NB4 (cell line): ENCODE measurements at places on chromosomes 6 and 20.

DNA sequence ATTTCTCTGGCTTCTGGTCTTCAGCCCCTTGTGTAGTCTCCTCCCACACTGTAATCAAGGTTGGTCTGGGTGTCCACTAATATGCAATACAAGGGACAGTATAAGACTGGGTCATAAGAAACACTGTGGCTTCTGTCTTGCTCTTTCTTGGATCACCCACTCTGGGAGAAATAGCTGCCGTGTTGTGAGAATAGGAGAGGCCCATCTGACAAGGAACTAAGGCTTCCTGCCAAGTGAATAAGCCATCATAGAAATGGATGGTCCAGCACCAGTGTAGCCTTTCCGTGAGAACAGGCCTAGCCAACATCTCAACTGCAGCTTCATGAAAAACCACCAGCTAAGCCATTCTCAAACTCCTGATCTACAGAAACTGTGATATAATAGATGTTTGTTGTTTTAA, 23.3 kb downstream of the BAG2 start:
- no peak for DNase-seq

GRCh38 chr20:63475209-63475608, 2.8 kb upstream of the KCNQ2 start:
- peak; percentile 55 for DNase-seq

GRCh38 chr6:77440206-77440976, 22.9 kb downstream of the HTR1B start:
- DNase-seq: no peak

- no peak for DNase-seq
Measured at GRCh38 chr6:137570393-137570792, 76.2 kb upstream of the OLIG3 start.

DNA sequence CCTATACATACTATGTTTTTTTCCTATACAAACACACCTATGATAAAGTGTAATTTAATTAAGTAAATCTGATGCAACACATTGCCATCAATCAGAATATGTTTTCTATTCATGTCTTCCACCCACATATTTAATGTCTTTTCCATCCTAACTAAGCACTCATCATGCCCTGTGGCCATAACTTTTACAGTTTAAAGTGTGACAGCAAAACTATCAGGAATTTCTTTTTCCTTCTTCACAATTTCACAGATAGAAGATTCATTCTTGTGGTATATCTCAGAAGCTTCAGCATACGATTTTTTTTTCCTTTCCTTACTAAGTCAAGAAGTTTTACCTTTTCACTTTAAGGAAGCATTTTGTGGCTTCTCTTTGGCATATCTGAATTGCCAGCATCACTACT, 7.0 kb upstream of the BEND6 start:
- no peak for DNase-seq

DNA sequence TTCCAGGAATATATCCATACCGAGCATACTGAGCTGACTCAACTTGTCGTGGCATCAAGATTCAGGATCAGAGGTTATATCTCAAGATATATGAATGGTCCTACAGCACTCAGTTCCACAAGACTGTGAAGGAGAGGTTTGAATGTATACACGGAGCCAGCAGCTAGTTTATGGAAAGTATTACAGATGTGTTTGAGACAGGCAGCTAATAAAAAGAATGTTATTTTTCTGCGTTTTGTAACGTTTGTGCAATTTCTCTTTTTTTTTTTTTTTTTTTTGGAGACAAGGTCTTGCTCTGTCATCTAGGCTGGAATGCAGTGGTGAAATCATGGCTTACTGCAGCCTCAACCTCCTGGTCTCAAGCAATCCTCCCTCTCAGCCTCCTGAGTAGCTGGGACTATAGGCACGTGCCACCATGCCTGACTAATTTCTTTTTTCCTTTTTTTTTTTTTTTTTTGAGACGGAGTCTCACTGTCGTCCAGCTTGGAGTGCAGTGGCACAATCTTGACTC, 3.4 kb upstream of the FAM110A start:
- DNase-seq: no peak

DNA sequence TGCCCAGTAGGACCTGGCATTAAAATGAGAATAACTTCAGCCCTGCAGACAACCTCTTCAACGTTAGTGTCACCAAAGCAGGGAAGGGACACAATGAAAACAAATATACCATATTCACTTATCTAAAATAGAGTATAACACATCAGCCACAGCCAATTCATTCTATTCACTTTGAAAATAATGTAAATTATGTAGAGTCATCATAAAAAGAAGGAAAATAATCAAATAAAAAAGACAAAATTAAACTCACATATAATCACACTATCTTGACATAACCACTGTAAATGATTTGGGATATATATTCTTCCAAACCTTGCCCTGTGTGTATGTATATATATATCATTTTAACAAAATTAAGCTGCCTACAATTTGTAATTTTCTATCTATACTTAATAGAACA, 78.1 kb upstream of the HEY2 start:
- no peak for DNase-seq

DNA sequence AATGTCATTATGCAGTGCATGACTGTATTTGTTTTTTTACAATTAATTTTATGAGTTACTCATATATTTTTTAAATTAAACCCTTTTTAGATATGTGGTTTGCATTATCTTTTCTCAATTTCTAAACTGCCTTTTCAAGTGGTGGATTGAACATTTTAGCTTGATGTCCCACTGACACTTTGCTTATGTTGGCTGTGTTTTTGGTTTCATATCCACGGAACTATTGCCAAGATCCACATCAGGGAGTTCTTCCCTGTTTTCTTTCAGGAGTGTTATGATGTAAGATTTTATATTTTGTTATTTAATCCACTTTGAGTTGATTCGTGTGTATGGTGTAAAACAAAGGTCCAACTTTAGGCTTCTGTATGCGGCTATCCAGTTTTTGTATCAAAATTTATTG, 1144.9 kb upstream of the EYS start:
- no peak for DNase-seq
